Inflammatory macrophage (primary cell): ENCODE measurements at places on chromosomes 6 and 20.

DNA sequence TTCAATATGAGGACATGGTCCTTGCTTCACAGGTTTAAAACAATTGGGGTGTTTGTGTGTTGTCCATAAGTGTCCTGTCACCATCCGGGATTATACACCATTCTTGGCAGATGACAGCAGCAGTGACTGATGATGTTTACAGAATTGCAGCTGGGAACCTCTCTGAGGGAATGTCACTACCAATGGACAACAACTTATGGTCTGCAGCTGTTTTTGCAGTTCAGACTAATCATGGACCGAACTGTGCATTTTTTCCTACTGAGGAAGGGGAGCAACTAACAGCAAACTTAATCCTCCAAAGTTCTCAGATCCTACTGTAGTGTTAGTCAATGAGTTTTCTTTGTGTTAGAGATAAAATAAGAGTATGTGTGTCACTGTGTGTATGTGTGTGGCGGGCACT, 26.0 kb downstream of the FAM229B start:
- DNase-seq: no peak

DNA sequence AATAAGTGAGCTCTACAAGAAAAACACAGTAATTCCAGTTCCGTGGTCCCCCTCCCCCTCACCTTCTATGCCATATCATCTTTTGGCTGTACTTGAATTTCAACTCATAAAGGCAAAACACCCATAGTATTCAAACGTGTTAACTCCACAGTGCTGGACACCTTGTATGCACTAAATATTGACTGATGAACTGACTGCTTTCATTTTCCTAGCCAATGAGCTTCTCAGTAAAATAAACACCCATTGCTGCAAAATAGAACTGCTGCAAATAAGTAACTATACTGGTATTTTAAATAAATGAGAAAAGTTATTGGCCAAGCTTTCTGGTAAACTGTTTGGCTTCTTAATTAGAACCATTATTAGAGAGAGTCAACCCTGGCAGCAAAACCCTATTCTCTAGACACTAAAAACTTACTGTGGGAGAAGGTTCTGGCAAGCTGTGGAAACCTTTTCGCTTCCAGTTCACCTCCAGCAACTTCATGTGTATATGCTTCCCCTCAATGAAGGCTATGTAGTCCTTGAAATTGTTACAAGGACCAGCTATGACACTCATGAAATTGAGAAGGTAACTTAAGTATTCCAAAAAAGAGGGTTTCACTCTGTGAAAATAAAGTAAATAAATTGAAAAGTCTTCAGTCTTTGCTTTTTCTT, 86.0 kb downstream of the MBOAT1 start:
- DNase-seq: no peak

- peak; percentile 97 for DNase-seq
Observed at GRCh38 chr6:132713352-132714134, at the start of gene VNN1. Gene VNN1 (minus strand): TSS chr6:132714055. CDS start chr6:132714035, 20 bp downstream.

DNA sequence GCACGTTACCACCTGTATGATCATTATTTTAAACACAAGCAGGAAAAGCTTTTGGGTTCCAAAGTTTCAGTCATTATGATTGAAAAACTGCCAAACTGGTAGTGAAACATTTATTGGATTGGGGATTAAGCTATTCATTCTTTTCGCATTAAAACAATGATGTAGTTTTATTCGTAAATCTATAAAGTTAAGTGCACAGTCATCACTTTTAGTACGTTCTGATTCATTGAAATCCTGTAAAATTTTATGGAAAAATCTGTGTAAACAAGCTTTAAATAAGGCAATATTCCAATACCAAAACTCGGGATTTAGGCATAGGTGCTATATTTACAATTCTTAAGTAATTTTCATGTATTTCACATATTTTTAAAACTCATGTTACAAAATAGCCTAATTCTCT, 379.9 kb downstream of the PLCB1 start:
- no peak for DNase-seq

GRCh38 chr6:69958978-69959377, 92.6 kb downstream of the COL19A1 start:
- DNase-seq: no peak

- DNase-seq: no peak
Observed at GRCh38 chr6:157758516-157759023, 64.5 kb upstream of the SNX9 start.

DNA sequence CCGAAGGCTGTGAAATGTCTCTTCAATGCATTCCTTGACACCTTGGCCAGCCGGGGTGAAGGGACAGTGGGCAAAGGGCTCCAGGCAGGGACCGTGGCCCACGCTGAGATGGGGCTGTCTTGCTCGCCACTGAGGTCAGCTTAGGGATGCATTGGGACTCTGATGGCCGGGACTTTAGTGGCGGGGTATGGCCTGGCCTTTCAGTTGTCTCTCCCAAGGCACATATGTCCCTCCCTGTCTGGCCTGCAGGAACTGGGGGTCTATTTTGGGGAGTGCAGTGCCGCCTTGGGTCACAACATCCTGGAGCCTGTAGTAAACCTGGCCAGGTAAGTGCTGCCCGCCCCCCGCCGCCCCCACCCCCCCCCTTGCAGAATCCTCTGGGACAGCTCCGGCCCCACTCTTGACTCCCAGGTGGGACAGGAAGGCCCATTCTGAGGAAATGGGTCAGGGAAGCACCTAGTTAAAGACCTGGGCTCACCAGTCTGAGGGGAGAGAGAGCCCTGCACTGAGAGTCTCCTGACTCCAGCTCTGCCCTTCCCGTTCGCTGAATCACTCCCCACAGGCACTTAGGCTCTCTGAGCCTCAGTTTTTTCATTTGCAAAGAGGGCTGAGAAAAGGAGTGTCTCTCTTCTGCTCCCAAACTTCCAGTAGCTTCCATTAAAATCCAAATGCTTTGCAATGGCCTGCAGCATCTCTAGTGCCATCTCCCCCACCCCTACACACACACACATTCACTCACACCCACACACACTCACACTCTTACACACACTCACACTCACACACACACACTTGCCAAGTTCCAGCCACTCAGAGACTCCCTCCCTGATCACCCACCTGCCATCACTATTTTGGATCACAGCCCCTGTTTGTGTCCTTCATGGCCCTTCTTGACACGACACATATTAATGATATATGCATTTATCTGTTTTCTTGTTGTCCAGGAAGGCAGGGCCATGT, 33.1 kb downstream of the RAB44 start:
- no peak for DNase-seq

DNA sequence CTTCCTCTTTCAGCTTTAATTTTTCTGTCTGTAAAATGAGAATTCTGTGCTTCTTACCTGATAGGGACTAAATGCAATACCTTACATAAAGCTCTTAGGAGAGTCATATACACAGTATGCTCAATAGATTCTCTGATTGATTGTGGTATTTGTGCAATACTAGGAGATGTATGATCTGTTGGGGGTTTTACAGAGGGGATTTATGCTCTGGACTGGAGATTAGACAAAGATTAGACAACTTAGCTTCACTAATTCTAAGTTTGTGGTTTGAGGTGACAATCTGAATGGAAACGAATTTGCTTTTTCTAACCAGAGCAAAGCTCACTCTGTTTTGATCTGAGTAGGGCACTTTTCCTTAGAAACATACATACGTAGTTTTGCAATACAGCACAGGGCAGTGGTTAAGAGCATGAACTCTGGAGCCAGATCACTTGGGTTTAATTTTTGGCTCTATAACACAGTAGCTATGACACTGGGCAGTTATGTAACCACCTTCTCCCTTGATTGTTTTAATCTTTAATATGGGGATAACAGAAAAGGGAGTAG, 126.2 kb downstream of the RNF144B start:
- DNase-seq: no peak
